ENCODE measurements at places on chromosomes 5 and 9.

DNA sequence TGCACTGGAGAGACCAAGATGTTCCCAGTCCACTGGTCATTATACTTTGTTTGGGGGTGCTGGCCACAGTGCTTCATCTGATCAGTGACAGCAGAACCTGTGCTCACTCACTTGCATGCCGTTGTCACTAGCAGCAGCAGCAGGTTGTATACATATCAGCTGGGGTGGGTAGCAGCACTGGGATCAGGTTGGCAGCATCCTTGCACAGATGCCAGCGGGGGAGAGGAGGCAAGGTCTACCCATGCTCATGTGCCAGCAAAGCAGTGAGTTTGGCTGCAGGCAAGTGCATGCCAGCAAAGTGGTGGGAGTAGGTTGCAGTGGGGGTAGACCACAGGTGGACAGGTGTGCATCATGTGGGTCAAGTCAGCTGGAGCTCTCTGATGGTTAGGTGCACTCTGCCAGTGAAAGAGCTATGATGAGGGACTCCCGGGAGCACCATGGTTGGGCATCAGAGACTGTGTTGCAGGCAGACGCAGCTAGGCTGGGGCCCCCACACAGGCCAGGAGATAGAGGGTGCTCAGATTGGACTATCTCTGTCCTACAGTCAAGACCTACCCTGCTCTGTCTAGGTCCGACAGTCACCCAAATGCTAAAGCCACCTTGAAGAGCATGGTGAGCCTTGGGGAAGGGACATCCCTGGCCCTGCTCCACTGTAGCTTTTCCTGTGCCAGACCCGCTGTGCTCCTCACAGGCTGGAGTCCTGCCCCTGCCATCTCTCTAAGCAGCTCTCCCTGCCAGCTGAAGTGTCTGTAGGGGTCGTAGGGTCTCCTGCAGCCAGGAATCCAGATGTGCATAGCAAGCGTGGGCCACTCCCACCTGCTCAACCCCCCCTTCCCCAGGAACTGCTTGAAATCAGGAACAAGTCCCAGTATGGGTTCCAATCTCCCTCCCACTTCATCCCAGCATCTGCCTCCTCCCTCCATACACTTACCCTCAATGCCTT is 119.8 kb downstream of the RNF180 start:
- no peak for DNase-seq

- peak; percentile 72 for DNase-seq
Measured at GRCh38 chr9:115633104-115633503, 515.1 kb upstream of the TNC start.

- no peak for DNase-seq
Measured at GRCh38 chr9:131635892-131636291, 90.6 kb downstream of the PRRT1B start.

DNA sequence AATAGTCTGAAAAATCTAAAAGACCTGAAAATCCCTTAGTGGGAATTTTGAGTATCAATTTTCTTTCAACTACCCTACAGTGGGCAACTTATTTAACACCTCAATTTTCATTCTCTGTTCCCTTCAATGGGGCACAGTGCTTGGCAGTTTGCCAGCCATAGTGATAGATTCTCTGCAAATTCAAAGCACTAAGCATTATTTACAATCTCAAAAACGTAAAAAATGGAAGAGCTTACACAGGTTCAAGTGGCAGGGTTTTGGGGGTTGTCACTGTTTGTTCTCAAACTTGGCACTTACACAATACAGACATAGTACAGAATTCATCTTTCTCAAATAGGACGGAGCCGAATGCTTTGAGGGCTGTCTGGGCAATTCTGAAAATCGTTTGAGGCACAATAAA is 515.0 kb downstream of the EFNA5 start:
- DNase-seq: no peak
